Smooth muscle cell of trachea (primary cell): ENCODE measurements at places on chromosomes 16 and 17. TPM values are rescaled to one million over a fixed set of nuclear protein-coding genes. Genes with fewer than 3 reads are reported as not detected.

Gene RASL10B
- total RNA-seq = 0.58 and 4.6 TPM in 2 replicates

Gene GRIN2C
- total RNA-seq = under 0.01 and 1.3 TPM in 2 replicates

Gene MMP25
- total RNA-seq = 0.15 TPM in 1 of 2 replicates, not detected in the other

Gene ACSM3
- total RNA-seq = 0.29 and 1.7 TPM in 2 replicates

Gene SLC25A10
- 6.6 and 19.3 TPM in 2 replicates for total RNA-seq

Gene CNGB1
- not detected in 2 replicates for total RNA-seq

Gene TP53TG3C
- total RNA-seq = not detected in 2 replicates

Gene VPS35L
- 49.3 and 53.3 TPM in 2 replicates for total RNA-seq

Gene CHST6
- 0.17 and 0.44 TPM in 2 replicates for total RNA-seq

Gene CHMP1A
- total RNA-seq = 91.3 and 125 TPM in 2 replicates

Gene MCRIP1
- total RNA-seq = 80.3 and 126 TPM in 2 replicates

Gene FOXL1
- 27.1 and 27.3 TPM in 2 replicates for total RNA-seq

Gene DECR2
- 17.9 and 43.8 TPM in 2 replicates for total RNA-seq

Gene PRAC2
- not detected in 2 replicates for total RNA-seq

Gene KRTAP4-3
- not detected in 2 replicates for total RNA-seq

Gene EME1
- total RNA-seq = 0.33 and 10.9 TPM in 2 replicates

Gene E4F1
- total RNA-seq = 24.4 and 39.2 TPM in 2 replicates

Gene SPPL2C
- not detected in 2 replicates for total RNA-seq

Gene CORO1A
- 0.50 and 2.6 TPM in 2 replicates for total RNA-seq

Gene RAP1GAP2
- 0.83 and 1.5 TPM in 2 replicates for total RNA-seq

Gene ETV4
- 1.2 and 1.5 TPM in 2 replicates for total RNA-seq

Gene SEPTIN12
- total RNA-seq = not detected in 2 replicates

Gene GNGT2
- total RNA-seq = not detected in 2 replicates

Gene NTN3
- total RNA-seq = 1.5 and 5.3 TPM in 2 replicates

Gene CLEC16A
- 21.7 and 23.1 TPM in 2 replicates for total RNA-seq

Gene FOXJ1
- total RNA-seq = 0.17 TPM in 1 of 2 replicates, not detected in the other

Gene TAT
- not detected in 2 replicates for total RNA-seq

Gene KRTAP2-2
- total RNA-seq = not detected in 2 replicates

Gene DHRS7C
- not detected in 2 replicates for total RNA-seq

Gene SP6
- under 0.01 and 0.17 TPM in 2 replicates for total RNA-seq

Gene CBLN1
- total RNA-seq = not detected in 2 replicates

Gene KRTAP4-6
- not detected in 2 replicates for total RNA-seq

Gene CHST5
- total RNA-seq = 0.15 and 0.17 TPM in 2 replicates

Gene PLEKHM1
- total RNA-seq = 30.0 and 52.4 TPM in 2 replicates

Gene CLEC10A
- not detected in 2 replicates for total RNA-seq

Gene HLF
- total RNA-seq = under 0.01 and 0.17 TPM in 2 replicates

Gene GPRC5C
- total RNA-seq = 2.3 and 4.8 TPM in 2 replicates

Gene CTRB2
- total RNA-seq = not detected in 2 replicates

Gene CCDC92B
- total RNA-seq = not detected in 2 replicates

Gene CLEC3A
- total RNA-seq = not detected in 2 replicates

Gene LRRC75A
- 1.2 and 4.5 TPM in 2 replicates for total RNA-seq

Gene TMEM256
- 95.8 and 132 TPM in 2 replicates for total RNA-seq

Gene SAMD14
- total RNA-seq = 0.87 and 2.2 TPM in 2 replicates

Gene ANKRD40CL
- not detected in 2 replicates for total RNA-seq

Gene TBC1D3E
- not detected in 2 replicates for total RNA-seq

Gene CD19
- not detected in 2 replicates for total RNA-seq

Gene EMP2
- 22.3 and 37.7 TPM in 2 replicates for total RNA-seq

Gene C16orf96
- 0.17 TPM in 1 of 2 replicates, not detected in the other for total RNA-seq

Gene TEKT3
- 0.15 and 0.50 TPM in 2 replicates for total RNA-seq

Gene TMC8
- not detected in 2 replicates for total RNA-seq

Gene MPP2
- 4.3 and 7.4 TPM in 2 replicates for total RNA-seq
